NCI-H460 (cell line): ENCODE measurements at places on chromosomes 16 and 17. TPM values are rescaled to one million over a fixed set of nuclear protein-coding genes. Genes with fewer than 3 reads are reported as not detected.

KRTAP9-2 gene
- not detected in 2 replicates for total RNA-seq

TPPP3 gene
- total RNA-seq, result 0.84 TPM in 1 of 2 replicates, not detected in the other

DNA sequence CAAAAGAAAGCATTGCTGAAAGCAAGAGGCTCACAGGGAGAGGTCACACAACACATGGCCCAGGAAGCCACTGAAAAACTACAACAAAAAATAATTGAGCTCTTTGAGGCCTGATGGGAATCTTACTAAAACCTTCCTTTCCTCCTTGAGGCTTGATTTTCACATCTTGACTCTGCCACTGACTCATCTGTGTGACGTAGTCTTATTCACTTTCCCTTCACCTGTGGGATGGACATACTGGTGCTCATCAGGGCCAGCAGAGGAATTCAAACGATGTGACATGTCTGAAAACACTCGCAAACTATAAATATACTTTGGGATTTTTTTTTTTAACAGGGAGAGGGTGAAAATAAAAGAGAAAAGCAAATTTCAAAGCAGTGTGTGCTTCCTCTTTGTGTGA lies 78.3 kb upstream of the ASIC2 start:
- no peak for DNase-seq

DNA sequence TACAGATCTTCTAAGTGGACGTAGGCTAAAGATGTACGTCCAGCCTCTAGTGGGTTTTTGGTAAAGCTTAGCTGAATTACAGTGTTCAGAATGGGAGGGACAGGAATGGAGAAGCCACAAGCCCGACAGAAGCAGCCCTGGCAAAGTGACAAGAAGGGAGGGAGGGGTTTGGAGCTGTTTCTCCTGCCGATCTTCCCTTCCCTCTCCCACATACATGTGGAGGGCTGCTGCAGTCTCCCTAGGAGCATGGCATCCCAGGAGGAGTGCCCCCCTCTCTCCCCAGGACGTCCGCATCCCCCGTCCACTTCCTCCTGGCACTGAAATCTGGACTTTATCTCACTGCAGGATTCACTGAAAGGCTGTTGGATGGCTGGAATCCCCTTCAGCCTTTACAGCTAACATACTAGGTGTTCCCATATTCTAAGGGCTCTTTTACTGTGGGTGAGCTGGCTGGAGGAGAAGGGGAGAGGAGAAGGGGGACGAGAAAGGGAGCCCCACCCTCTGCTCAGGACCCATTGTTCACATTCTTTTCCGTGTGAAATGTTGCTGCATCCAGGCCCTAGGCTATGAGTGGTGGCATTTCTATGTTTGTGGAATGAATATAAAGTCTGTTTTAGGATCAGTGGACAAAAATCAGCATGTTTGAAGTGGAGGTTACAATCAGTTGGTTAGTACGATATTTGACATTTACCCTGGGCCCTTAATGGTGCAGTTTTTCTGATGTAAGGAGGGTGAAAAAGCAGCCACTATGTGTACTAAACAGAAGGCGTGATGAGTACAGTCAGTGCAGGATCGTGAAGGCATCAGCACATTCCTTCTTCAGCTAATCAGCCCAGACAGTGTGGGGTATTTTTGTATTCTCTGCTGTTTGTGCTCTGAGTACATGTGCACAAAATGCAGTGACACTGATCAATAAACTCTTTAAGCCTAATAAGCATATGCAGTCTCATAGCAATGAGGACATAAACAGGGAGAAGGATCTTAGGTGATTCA lies 94.6 kb downstream of the SPECC1 start:
- peak; percentile 21 for DNase-seq

DNA sequence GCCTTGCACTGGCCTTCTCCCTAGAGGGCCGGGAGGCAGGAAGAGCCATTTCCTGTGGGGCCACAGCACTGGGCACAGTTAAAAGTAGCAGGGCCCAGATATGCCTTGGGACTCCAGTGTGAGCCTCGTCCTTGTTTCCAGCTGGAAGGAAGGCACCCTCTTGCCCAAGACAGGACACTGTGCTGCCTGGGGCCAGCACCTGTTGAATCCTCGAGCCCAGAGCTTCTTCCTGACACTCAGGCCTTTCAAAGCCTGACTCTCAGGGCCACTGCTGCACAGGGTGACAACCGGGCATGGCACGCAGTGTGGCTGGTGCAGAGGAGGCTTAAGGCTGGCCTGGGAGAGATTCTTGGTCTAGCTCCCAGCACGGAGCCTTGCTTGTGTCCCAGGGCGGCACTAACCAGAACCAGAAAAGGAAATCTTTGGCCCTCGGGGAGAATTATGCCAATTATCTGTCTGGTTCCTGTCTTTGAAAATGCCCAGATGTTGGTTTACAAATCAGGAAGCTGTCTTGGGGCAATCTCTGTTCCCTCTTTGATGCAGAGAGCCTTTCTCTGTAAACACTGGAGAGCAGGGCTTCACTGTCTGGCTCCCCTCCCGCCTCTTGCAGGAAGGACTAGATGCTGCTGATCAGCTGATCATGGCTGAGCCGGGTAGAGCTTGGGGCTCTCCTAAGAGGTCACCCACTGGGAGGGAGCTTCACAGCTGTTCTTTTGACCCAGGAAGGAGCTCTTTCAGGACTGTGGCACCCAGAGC lies 11.1 kb downstream of the LDHD start:
- no peak for DNase-seq

DNA sequence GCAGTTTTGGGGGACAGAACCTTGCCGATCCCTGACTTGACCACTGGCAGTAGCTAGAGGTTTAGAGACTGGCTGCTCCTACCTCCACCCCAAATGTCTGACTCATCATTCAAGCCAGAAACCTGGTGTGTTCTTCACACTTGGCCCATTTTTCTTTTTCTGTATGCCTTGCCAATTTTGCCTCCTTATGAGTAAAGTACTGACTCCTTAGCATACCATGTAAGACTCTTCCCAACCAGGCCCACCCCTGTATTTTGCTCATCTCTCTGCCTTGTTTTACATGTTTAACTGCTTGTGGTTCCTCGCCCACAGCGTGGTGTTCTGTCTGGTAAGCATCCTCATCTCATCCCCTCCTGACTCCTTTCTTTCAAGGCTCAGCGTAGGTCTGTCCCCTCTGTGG lies 37.9 kb downstream of the NUP88 start:
- DNase-seq, result no peak

DNA sequence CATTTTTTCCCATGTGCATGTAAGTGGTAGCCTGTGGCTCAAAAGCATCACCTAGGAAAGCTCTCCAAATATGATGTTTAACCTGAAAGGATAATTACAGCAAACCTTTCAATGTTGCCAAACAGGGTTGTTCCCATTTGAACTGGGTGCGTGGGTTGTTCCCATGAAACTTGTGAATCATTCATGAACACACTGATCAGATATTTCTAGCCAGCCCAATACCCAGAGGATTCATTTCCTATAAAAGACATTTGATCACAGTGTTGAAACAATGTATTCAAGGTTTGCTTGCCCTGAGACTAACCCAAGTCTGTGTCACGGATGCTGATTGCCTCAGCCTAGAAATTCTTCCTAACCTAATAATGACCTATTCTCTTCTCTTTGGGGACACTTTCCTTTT lies 12.9 kb downstream of the KRT39 start:
- DNase-seq, result no peak
